ENCODE measurements at places on chromosomes 12 and 14. TPM values are rescaled to one million over a fixed set of nuclear protein-coding genes. Genes with fewer than 3 reads are reported as not detected.

DNA sequence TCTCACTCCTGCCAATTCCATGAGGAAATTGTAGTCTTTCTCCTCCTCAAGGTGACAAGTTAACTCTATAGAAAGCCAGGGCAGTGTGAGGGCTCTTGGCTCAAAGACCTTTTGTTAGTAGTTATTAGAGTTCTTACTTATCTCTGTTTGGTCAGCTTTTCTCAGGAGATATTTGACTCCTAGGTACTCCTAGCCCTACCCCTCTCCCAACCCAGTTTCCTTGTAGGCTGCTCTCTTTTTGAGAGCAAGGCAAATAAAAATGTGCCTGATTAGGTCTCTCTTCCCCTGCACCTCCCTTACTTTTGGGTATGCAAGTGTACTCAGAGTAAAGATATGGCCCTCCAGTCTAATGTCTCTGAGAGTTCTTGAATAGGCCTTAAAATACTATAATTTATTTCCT lies 23.8 kb downstream of the BTG1 start:
- no peak for ATAC-seq

DNA sequence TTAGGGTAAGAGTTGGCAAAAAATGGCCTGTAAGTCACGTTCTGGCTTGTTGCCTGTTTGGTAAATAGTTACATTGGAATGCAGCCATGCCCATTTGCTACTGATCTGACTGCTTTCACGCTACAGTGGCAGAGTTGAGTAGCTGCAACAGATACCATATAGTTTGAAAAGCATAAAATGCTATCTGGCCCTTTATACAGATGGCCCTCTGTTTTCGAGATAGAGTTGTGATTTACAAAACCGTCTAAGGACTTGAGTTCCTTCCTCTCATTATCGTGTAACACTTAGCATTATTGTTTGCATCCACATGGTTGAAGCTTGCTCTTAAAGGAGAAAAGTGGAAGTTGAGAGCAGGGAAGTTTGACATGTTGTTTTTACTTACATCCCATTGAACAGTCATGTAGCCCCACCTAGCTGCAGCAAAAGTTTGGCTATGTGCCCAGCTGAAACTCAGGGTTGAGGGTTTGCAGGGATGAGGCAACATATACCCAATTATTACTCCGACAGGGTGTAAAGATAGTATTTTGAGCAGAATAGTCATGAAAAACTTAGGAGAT lies 11.3 kb upstream of the SCFD1 start:
- no peak for ATAC-seq

DNA sequence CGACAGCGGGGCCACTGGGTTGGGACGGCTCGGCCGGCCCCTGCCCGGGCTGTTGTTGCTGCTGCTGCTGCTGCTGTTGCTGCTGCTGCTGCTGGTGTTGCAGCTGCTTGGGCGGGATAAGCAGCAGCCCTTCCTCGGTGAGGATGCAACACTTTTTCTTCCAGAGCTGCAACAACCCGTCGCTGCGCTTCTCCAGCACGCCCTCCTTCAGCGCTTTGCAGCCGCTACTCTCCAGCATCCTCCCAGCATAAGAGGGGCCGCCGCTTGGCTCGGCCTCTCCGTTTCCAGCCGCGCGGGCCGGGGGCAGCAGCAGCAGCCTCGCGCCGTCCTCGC lies 529 bp downstream of the PHLDA1 start:
- ATAC-seq: peak; percentile 20

- no peak for ATAC-seq
These were observed 118.4 kb downstream of the SUDS3 start for GRCh38 chr12:118494776-118495175.

DNA sequence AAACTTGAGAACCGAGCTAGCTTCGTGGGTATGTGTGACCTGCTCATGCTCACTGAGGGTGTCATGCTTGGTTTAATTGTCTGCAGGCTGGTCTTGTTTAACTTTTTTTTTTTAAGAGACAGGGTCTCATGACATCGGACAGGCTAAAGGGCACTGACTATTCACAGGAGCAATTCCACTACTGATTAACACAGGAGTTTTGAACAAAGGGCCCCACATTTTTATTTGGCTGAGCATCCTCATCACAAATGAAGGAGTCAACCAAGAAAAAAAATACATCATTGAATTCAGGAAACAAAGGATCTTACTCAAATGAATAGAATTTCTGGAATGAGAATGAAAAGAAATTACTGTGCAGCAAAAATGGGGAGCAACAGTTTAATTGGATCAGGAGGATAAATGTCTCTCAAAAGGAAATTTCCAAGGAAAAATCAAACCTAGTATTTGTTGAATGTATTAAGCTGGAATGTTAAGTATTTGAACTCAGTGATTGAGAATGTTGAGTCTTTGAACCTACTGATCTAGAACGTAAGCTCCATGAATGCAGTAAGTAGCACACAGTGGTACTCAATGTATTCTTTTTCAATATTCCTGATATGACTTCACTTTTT lies 20.8 kb upstream of the PYROXD1 start:
- no peak for ATAC-seq

DNA sequence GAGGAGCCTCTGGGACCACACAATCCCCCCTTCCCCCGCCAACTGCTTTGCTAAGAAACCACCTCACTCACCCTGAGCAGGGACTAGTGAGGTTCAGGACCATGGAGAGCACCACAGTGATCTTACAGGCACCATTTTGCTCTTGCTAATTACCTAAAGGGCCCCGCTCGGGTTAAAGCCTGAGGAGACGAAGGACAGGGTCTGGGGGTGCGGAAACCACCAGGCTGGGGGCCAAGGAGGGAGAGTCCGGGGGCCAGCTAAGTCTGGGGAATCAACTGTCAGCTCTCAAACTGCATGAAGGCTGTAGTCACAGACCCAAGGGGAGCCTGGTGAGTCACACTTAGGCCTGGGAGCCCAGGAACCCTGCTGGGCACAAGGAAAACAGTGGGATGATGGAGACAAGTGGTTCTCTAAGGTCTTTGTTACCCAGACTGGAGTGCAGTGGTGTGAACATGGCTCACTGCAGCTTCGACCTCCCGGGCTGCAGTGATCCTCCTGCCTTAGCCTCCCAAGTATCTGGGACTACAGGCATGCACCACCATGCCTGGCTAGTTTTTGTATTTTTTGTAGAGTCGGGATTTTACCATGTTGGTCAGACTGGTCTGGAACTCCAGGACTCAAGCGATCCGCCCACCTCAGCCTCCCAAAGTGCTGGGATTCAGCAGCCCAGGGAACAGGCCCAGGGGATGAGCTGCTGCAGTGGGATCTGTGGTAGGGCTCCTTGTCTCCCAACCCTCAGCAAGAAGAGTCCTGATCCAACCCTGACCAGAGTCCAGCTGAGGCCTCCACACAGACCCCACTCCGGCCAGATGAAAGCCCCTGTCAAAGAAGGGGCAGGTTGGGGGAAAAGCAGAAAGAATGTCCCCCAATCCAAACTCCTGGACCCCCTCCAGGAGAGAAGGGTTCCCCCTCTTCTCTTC lies 98.8 kb downstream of the CALM1 start:
- no peak for ATAC-seq

- no peak for ATAC-seq
These were observed 11.3 kb downstream of the FOS start for GRCh38 chr14:75289840-75290388.

- no peak for ATAC-seq
These were observed at the start of gene KLRG1 for GRCh38 chr12:8989413-8989812. TSS of gene KLRG1 (plus strand) at chr12:8989546. CDS start at chr12:8989636, 90 bp downstream.

Gene CCDC38
- not detected for total RNA-seq

- ATAC-seq: no peak
These were observed 1345.3 kb upstream of the SEL1L start for GRCh38 chr14:82878951-82879350.

Gene HOXC12
- not detected for total RNA-seq

DNA sequence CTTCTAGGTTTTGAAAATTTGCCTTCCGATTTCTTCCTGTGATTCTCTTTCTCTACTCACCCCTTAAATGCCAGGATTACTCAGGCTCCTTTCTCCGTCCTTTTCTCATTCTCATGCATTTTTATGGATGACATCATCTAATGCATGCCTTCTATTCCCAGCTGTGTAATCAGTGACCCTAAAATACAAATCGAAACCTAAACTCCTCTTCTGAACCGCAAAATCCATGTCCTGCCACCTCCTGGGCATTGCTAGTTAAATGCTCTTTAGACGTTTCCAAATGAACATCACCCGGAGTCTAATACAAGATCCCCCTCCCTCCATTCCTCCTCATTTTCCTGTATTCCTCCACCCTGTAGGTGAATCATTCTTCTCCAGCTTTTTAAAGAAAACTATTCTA lies 1703.1 kb upstream of the FLRT2 start:
- no peak for ATAC-seq

- no peak for ATAC-seq
These were observed 21.3 kb downstream of the LRCOL1 start for GRCh38 chr12:132588821-132589669.

GRCh38 chr14:104975481-104976197 lies 2.5 kb downstream of the AHNAK2 start:
- ATAC-seq: no peak

Gene ZNF410
- total RNA-seq: 41.7 TPM

DNA sequence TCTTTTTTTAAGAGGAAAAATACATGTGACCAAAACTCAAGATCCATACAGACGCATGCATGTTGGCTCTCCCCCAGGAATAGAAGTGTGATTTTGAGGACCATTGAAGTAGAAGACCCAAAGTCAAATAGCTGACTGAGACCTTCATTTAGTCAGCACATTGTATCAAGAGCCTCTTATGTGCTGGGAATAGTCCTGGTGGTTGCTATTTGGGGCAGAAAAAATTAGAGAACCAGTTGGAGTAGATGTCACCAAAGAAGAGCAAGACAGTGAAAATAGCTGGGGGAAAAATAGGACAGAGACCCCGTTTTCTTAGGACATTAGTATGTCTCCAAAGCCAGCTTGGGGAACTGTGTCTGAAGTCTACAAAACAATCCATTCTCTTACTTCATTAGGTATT lies 93.6 kb downstream of the PELI2 start:
- ATAC-seq: no peak

Gene TCP11L2
- total RNA-seq: 37.2 TPM

- ATAC-seq: no peak
These were observed 121.8 kb downstream of the RPS6KA5 start for GRCh38 chr14:90938615-90939014.

Gene RFX4
- total RNA-seq: not detected

DNA sequence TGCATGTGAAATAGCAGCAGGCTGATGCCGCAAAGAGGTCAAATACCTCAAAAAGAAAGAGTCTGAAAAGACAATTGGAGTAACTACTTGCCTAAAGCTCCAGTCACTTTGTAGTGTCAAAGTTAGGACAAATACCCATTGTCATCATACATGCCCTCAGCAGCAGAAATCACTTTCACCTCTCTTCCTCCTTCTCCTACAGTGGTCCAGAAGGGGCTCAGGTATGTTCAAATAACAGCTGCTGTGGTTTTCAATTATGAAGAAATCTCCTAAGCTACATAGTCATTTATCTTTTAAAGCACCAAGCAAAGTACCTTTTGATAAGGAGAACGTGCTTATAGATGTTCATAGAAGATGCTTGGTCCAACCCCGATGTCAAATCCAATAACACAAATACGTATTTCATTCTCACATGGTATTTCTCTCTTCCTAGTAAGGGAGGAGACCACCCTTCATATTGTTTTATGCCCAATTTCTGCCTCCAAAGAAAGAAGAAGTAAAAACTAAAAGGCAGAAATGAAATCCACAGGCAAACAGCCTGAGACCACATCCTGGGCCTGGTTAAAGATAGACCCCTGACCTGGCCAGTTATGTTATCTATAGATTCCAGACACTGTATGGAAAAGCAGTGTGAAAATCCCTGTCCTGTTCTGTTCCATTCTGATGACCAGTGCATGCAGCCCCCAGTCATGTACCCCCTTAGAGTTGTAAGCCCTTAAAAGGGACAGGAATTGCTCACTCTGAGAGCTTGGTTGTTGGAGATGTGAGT lies 23.7 kb downstream of the GYS2 start:
- no peak for ATAC-seq

- ATAC-seq: no peak
These were observed 7.5 kb upstream of the ACTR6 start for GRCh38 chr12:100193085-100193484.

DNA sequence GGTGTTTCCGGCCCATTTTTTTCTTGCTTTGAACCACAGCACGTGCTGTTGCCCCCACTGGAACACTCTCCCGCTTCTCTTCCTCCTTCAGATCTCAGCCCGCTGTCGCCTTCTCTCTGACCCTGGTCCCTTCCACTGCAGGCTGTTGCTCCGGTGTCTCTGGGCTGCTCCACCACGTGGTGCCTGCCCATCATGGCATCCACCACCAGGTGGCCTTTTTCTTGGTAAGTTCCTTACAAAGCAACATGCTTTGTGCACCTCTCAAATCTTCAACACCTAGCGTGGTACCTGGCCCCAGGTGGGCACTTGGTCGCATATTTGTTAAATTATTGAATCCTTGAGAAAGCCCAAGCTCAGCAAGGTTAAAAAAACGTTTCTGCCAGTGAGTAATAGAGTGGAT lies 19.1 kb downstream of the TUNAR start:
- no peak for ATAC-seq

Data from gastroesophageal sphincter (tissue), 4 donors.